Thoracic aorta (tissue), 2 donors: ENCODE measurements at places on chromosomes 1 and 21. TPM values are rescaled to one million over a fixed set of nuclear protein-coding genes. Genes with fewer than 3 reads are reported as not detected.

DENND2D gene
- 19.8 TPM for total RNA-seq

TXNIP gene
- 423 TPM for total RNA-seq

SAMD11 gene
- total RNA-seq: 10.2 TPM

AGT gene
- total RNA-seq: 69.1 TPM

SHISAL2A gene
- total RNA-seq: 0.54 TPM

SPRR5 gene
- total RNA-seq: not detected

IL6R gene
- total RNA-seq: 48.3 TPM

TNNI3K gene
- 6.6 TPM for total RNA-seq
